ENCODE measurements at places on chromosomes 12 and 14. TPM values are rescaled to one million over a fixed set of nuclear protein-coding genes. Genes with fewer than 3 reads are reported as not detected.

DNA sequence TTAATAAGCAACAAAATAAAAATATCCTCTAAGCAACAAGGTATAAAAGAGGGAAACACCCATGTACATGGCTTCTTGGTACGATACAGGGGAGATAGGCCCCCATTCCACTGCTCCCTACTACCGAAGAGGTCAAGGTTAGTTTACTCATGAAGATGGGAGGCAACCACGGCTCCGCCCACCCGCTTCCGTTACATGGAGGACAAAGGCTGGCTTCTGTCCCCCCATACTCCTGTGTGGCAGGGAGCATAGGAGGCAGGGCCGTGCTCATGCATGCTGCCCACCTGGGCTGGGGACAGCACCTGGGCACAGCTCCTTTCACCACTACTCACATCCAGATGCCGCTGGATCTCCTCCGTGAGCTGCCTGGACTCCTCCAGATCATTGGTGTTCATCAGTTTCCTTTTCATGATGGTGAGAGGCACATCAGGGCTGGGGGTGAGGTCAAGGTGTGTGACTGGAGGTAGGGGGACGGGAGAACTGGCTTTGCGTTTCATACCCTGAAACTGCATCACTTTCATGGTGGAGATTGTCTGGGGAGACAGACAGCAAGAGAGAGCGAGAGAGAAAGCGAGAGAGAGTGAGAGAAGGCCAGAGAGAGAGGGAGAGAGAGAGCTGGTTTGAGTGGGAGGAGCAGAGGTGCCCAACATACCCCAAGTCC lies 39.0 kb downstream of the LGMN start:
- no peak overlapping the region for H3K27ac ChIP-seq
- H3K4me3 ChIP-seq: no peak overlapping the region
- H3K36me3 ChIP-seq: no peaks in the 10 kb centered on the region
- no peaks in the 10 kb centered on the region for H3K27me3 ChIP-seq

DNA sequence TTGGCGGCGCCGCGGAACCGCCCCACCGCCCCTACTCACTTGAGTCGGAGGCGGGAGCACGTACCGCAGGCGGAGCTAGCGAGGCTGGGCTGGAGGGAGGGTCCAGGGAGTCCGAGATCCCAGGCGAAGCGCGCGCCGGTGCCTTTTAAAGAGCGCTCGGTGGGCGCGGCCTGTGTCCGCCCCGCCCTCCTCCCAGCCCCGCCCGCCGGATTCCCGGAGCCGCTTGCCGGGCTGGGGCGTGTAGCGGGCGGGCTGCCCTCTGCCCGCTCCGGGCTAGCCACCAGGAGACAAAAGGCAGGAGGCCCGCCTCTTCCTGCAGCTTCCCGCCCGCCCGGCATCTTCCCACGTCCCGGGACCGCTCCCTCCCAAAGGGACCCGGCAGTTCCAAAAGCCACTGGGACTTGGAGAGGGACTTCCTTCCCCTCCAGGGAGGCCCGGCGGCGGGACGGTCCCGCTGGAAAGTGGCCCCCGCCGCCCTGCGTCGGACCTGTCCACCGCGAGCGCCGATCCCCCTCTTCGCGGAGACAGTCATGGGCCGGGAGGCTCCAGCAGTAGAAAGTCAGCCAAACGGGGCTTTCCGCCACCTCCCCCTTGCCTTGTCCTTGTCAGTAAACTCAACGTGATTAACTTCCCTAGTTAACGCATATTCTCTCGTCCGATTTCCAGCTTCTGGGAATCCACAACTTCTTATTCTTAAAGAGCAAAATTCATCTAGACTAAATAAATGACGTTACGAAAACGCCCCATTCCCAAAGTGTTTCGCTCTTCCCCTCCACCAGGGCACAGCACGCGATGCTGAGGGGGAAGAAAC lies at the start of gene CSRP2:
TSS of gene CSRP2 (minus strand) at position 121 of the 811 bp plus-strand sequence. CDS start 12,759 bp downstream, outside the sequence.
- H3K27me3 ChIP-seq: no peaks in the 10 kb centered on the region
- peak; percentile 91 for DNase-seq
- no peaks in the 10 kb centered on the region for H3K36me3 ChIP-seq
- peak within 1 kb of the TSS; percentile 82 for H3K27ac ChIP-seq
- H3K4me1 ChIP-seq: no peaks in the 10 kb centered on the region
- peak within 1 kb of the TSS; percentile 83 for H3K4me3 ChIP-seq

GRCh38 chr14:99736603-99737371 lies 52.7 kb downstream of the CYP46A1 start:
- no peak for DNase-seq
- peaks cover 63% of the 10 kb centered on the region for H3K4me1 ChIP-seq
- no peaks in the 10 kb centered on the region for H3K36me3 ChIP-seq
- no peaks in the 10 kb centered on the region for H3K27me3 ChIP-seq

- H3K4me1 ChIP-seq: no peaks in the 10 kb centered on the region
- no peaks in the 10 kb centered on the region for H3K27me3 ChIP-seq
- H3K4me3 ChIP-seq: no peak overlapping the region
Observed at GRCh38 chr12:27382171-27382795, 49.6 kb downstream of the BMAL2 start.

DNA sequence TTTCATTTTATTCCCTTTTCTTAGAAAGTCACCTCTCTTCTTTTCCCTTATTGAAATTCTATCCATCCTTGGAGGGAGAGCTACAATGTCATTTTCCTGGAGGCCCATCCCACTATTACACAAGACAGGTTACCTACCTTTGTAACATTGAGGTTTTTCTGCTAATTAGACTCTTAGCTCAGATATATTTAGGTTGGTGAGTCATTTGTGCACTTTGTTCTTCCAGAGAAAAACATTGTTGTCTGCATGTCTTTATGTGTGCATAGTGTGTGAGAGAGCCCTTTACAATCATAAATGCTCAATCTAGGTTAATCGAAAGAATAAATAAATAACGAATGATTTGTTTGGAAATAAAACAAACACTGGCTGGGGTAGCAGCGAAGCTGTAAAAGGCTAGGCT lies 191.8 kb downstream of the DACT1 start:
- H3K27me3 ChIP-seq: no peaks in the 10 kb centered on the region
- H3K36me3 ChIP-seq: no peaks in the 10 kb centered on the region
- DNase-seq: no peak
- H3K4me3 ChIP-seq: no peak overlapping the region
- no peak overlapping the region for H3K27ac ChIP-seq

DNA sequence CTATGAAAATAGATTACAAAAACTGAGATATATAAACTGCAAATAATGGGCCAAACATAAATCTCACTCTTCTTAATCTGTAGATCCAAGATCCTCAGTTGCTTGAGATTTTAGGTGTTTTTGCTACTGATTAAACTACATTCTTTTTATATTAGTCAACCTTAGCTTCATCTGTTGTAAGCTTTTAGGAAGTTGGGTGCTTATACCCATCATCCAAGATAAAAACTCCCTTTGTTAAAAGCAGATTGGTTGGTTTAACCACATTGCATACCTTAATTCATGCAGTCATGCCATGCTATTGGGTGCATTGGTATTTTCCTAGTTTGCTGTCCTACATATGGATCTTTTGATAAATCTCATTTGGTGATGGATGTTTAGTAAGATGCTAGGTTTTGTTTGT lies 46.2 kb upstream of the DIP2B start:
- no peaks in the 10 kb centered on the region for H3K27me3 ChIP-seq
- no peak overlapping the region for H3K4me3 ChIP-seq
- peaks cover 90% of the 10 kb centered on the region for H3K36me3 ChIP-seq
- DNase-seq: no peak

GRCh38 chr12:121230538-121230907 lies 20.6 kb downstream of the P2RX4 start:
- H3K27me3 ChIP-seq: no peaks in the 10 kb centered on the region
- H3K27ac ChIP-seq: no peak overlapping the region
- no peak for DNase-seq
- H3K4me1 ChIP-seq: no peaks in the 10 kb centered on the region
- H3K36me3 ChIP-seq: no peaks in the 10 kb centered on the region

DNA sequence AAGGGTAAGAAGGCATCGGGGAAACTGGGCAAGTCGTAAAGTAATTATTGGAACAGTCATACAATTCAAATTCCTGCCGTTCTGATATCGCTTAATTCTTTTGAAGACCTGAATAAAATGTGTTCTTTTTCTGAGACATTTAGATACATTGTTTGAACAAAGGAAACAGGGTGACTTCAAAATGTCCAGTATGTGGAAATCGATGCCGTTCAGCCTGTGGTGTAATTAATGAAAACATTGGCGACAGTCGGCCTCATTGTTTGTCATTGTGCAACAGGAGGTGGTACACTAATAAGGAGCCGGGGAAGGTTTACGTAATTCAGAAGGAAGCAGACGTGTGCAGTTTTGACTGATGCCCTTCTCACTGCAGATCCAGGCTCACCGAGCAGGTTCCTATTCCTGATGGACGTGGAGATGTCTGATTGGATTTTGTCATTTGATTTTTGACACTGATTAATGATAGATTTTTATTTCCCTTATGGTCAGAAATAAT lies 92.7 kb downstream of the BORCS5 start:
- H3K27ac ChIP-seq: no peak overlapping the region
- DNase-seq: no peak
- no peaks in the 10 kb centered on the region for H3K36me3 ChIP-seq
- H3K27me3 ChIP-seq: no peaks in the 10 kb centered on the region

- H3K4me1 ChIP-seq: peaks cover 8% of the 10 kb centered on the region
- peaks cover 6% of the 10 kb centered on the region for H3K27me3 ChIP-seq
- H3K27ac ChIP-seq: no peak overlapping the region
- no peaks in the 10 kb centered on the region for H3K36me3 ChIP-seq
Observed at GRCh38 chr12:57210926-57211692, 5.5 kb upstream of the NXPH4 start.

DNA sequence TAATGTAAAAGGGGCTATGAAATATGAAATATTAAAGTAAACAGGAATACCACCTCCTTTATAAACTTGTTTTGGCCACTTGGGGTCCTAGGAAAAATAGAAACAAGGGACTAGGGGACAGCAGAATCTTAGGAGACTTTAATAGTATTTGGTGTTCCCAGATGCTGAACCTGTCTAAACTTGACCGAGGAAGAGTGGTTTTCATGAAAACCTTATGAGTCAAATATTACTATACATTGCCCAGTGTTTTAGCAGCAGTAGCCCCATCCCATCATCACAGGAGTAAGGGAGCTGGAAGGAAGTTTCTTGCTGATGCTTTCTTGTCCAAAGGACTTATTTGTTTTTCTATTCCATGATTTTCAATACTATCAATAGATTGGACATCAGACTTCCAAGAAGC lies 177.5 kb upstream of the CAND1 start:
- H3K27ac ChIP-seq: no peak overlapping the region
- no peak overlapping the region for H3K4me3 ChIP-seq

DNA sequence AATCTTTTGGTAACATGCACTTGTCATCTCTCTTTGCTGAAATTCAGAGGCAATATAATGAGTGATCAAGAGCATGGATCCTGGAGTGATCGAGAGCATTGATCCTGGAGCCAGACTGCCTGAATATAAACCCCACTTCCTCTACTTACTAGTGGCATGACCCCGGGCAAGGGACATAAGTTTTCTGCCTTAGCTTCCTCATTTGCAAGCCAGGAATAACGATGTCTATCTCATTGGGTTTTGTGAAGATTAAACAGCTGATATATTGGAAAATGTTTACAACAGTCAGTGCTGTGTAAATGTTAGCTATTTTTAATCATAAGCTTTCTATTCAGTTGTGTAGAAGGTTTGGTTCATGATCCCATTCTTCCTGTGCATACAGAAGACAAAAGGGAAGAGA lies 2.4 kb upstream of the CSRNP2 start:
- H3K27ac ChIP-seq: no peak overlapping the region
- DNase-seq: no peak
- peaks cover 6% of the 10 kb centered on the region for H3K4me1 ChIP-seq

DNA sequence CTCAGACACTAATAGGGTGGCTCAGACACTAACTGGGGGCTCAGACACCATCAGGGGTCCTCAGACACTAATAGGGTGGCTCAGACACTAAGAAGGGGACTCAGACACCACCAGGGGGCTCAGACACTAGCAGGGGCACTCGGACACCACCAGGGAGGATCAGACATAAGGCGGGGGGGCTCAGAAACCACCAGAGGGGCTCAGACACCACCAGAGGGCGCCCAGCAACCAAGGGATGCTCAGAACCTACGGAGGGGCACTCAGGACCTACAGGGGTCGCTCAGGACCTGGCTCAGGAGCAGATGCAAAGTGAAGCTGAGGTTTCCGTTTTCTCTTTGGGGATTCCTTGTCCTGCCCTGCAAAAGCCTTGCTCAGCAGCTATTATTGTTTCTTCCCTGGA lies 448.5 kb downstream of the TMEM121 start:
- no peak for DNase-seq
- H3K36me3 ChIP-seq: no peaks in the 10 kb centered on the region
- H3K4me3 ChIP-seq: no peak overlapping the region
- no peak overlapping the region for H3K27ac ChIP-seq
- no peaks in the 10 kb centered on the region for H3K27me3 ChIP-seq

- H3K4me1 ChIP-seq: no peaks in the 10 kb centered on the region
- DNase-seq: no peak
- H3K36me3 ChIP-seq: no peaks in the 10 kb centered on the region
- peaks cover 8% of the 10 kb centered on the region for H3K27me3 ChIP-seq
Observed at GRCh38 chr12:131693149-131693548, 17.7 kb upstream of the SFSWAP start.

GRCh38 chr12:2691345-2692071 lies 103.3 kb upstream of the FKBP4 start:
- no peak for DNase-seq
- H3K4me3 ChIP-seq: peak overlapping the region; percentile 59
- H3K4me1 ChIP-seq: no peaks in the 10 kb centered on the region
- peaks cover 59% of the 10 kb centered on the region for H3K27me3 ChIP-seq
- no peak overlapping the region for H3K27ac ChIP-seq

GRCh38 chr12:66947119-66947518 lies 268.2 kb upstream of the GRIP1 start:
- H3K27me3 ChIP-seq: no peaks in the 10 kb centered on the region
- no peaks in the 10 kb centered on the region for H3K36me3 ChIP-seq
- peaks cover 4% of the 10 kb centered on the region for H3K4me1 ChIP-seq
- H3K4me3 ChIP-seq: no peak overlapping the region

GRCh38 chr14:56814519-56814959 lies 4.3 kb upstream of the OTX2 start:
- no peaks in the 10 kb centered on the region for H3K4me1 ChIP-seq
- peaks cover 10% of the 10 kb centered on the region for H3K27me3 ChIP-seq
- no peak overlapping the region for H3K27ac ChIP-seq
- H3K36me3 ChIP-seq: no peaks in the 10 kb centered on the region
- no peak for DNase-seq

- no peak overlapping the region for H3K4me3 ChIP-seq
- H3K4me1 ChIP-seq: peaks cover 17% of the 10 kb centered on the region
- H3K36me3 ChIP-seq: no peaks in the 10 kb centered on the region
- no peak for DNase-seq
- H3K27ac ChIP-seq: no peak overlapping the region
- no peaks in the 10 kb centered on the region for H3K27me3 ChIP-seq
Observed at GRCh38 chr14:91977884-91978283, 30.4 kb upstream of the FBLN5 start.

GRCh38 chr12:80655751-80656150 lies 51.7 kb upstream of the MYF6 start:
- no peaks in the 10 kb centered on the region for H3K27me3 ChIP-seq
- H3K27ac ChIP-seq: no peak overlapping the region
- H3K4me3 ChIP-seq: no peak overlapping the region
- DNase-seq: no peak
- H3K36me3 ChIP-seq: no peaks in the 10 kb centered on the region

- no peak for DNase-seq
- H3K36me3 ChIP-seq: no peaks in the 10 kb centered on the region
- no peaks in the 10 kb centered on the region for H3K4me1 ChIP-seq
- no peak overlapping the region for H3K27ac ChIP-seq
Observed at GRCh38 chr12:162467-163307, 51.3 kb downstream of the SLC6A12 start.

The SDSL gene
- total RNA-seq: 0.97 TPM

The NKX2-1 gene
- not detected for total RNA-seq

The SLC2A3 gene
- 8.8 TPM for total RNA-seq

The IFT81 gene
- 4.1 TPM for total RNA-seq

The MLH3 gene
- total RNA-seq: 17.1 TPM

The TAC3 gene
- not detected for total RNA-seq

The LRRC10 gene
- total RNA-seq: not detected

The RILPL1 gene
- 54.4 TPM for total RNA-seq
